T-cell (primary cell): ENCODE measurements at places on chromosomes 13 and 19.

GRCh38 chr13:97875911-97876310 is 77.6 kb upstream of the IPO5 start:
- no peak for DNase-seq

GRCh38 chr13:106488686-106489085 is 46.8 kb downstream of the EFNB2 start:
- DNase-seq, result no peak

GRCh38 chr13:25744178-25744577 is 307.6 kb downstream of the SHISA2 start:
- no peak for DNase-seq

DNA sequence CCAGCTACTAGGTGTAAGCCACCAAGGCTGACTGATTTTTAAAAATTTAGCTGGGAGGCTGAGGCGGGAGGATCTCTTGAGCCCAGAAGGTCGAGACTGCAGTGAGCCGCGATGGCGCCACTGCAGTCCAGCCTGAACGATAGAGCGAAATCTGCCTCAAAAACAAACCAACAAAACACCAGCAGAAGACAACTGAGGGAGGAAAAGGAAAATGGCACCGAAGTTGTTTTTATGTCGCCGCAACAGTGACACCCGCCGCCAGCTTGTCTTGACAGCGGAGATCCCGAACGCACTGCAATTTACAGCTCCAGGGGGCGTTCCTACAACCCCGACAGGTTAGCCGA is 298 bp upstream of the FAM98C start:
- no peak for DNase-seq

DNA sequence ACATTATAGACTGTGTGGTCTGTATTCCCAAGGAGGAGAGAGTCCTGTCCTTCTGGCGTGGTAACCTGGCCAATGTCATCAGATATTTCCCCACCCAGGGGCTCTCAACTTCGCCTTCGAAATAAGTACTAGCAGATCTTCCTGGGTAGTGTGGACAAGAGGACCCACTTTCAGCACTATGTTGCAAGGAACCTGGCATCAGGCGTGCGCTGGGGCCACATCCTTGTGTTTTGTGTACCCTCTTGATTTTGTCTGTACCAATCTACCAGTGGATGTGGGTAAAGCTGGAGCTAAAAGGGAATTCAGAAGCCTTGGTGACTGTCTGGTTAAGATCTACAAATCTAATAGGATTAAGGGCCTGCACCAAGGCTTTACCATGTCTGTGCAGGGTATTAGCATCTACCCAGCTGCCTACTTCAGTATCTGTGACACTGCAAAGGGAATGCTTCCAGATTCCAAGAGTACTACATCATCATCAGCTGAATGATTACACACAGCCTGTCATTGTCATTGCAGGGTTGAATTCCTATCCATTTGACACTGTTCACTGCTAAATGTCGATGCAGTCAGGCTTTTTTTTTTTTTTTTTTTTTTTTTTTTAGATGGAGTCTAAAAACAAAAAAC is 148.0 kb downstream of the PRR20E start:
- DNase-seq, result no peak

- DNase-seq, result no peak
Observed at GRCh38 chr19:16204005-16204294, 6.2 kb downstream of the AP1M1 start.

- no peak for DNase-seq
Observed at GRCh38 chr13:45994752-45995151, 57.8 kb downstream of the ZC3H13 start.
